ENCODE measurements at places on chromosomes 1 and 21.

DNA sequence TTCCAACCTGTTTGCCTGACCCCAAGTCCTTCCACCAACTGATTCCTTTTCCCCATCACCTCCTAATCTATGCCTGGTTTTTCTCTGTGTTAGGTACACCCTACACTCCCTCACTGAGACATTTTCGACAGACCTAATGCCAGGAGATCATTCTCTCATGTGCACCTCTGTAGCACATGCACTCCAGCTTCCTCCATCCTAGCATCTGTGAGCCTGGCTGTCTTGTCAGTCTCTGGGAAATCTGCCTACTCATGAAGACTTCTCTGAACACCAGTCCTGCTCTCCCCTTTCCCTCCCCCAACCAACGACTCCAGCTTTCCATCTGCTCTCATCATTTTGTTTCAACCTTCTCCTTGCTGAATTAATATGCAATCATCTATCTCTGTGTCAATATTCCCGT, 987 bp downstream of the MED8 start:
- DNase-seq = no peak

DNA sequence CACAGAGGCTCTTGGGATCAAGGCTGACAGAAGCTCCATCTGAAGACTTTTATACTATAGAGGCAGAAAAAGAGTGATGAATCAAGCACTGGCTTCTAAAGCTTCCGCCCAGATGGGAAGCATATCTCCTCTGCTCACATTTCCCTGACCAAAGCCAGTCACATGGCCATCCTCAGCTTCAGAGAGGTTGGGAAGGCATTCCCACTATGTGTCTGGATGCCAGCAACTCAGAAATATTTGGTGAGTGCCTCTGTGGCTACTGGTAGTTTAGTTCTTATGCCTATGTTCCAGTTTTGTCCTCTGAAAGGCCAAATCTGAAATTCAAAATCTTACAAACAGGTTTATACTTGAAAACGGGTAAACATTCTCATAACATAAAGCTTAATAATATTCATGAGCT, 9.9 kb upstream of the DISC1 start:
- DNase-seq = no peak

GRCh38 chr21:36127977-36128376, 6.9 kb upstream of the CBR3 start:
- DNase-seq = no peak

DNA sequence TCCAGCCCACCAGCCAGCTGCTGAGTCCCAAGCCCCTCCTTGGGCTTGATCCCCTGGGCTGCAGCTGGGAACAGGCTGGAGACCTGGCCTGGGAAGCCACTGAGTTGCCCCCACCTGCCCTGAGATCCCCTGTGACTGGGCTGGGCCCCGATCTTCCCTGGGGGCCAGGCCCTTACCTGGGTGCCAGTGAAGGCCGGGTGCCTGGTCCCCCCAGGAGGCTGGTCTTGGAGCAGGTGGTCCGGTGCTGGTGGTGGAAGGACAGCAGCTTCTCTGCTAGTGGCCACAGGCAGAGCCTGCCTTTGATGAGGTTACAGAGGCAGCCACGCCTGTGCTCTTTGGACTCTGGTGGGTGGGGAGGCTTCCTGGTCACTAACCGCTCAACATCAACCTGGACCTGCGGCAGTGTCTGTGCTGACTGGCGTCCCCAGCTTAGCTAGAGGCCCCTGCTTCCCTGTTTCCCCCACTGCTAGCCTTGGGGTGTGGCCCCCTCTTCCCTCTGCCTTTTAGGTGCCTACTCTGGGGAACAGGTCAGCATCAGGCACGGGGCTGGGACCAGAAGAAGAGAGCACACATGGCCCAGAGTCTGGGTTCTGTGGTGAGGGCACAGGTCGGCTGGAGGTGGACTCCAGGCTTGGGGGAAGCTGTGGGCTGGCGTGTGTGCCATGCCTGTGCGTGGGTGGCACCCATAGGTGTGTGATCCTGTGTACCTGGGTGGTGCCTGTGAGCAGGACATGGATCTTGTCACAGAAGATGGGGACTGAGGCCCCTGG, at the start of gene EPS8L3:
Gene EPS8L3, minus strand, starts transcription at position 278 of the 770 bp plus-strand sequence. CDS start 2,174 bp downstream, outside the sequence.
- DNase-seq = no peak

DNA sequence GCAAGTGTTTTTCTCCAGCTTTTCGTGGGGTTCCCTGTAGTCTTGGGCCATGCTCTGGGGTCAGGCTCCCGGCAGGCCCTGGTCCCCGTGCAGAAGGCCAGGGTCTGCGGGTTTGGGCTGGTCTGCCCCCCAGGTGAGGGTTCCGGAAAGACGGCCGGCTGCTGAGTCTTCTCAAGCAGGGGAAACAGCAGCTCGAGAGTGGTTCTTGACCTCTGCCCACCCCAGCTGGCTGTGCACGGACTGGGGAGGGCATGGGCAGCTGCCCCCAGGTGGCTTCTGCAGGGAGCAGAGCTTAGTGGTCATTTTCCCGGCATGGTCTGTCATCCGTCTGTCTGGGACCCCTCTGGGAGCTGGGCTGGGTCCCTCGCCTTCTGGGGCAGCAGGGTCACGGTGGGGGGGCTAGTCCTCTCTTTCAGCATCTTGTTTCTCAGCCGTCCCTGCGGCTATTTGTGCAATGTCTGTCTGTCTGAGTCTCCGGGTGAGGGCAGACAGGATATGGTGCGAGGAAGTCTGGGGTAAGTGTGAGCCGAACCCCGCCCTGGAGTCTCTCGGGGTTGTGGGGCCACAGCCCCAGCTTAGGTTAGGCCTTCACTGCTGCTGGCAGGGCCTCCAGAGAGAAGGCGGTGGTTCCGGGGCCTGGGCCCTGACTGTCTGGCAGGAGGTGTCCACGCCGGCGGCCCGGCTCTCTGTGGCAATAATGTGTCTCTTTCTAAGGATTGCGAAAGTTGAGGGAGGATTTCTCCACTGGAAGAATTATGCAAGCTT, 6.1 kb downstream of the SKI start:
- DNase-seq = peak; percentile 74

DNA sequence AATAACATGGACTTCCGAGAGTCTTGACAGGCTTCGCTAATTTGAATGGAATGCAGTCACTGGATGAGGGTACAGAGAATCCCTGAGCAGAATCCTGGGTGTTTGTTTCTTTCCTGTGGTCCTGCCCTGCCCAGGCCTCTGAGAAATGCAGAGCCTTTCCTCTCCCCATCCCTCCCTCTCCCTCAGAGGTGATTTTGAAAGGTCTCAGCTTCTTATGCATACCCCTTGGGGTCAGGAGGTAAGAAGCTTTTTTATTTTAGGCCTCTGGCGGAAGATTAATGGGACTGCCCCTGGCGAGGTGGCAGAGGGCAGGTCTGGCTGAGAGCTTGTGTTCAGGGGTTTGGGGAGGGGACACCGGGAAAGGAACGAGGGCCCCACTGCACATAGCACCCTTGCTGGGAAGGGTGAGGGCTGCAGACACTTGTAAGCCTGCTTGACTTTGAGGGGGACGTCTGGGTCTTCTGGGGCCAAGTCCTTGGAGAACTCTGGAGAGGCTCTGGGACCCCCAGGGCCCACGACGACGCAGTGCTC, 116.5 kb upstream of the SLC45A1 start:
- no peak for DNase-seq

- no peak for DNase-seq
These were observed 190.0 kb downstream of the ATP6V1G3 start for GRCh38 chr1:198350456-198350855.

GRCh38 chr1:197208945-197209344, 59.1 kb upstream of the CRB1 start:
- no peak for DNase-seq

GRCh38 chr1:10637400-10637799, 159.0 kb downstream of the CASZ1 start:
- no peak for DNase-seq
